Right atrium auricular region (tissue), 2 donors: ENCODE measurements at places on chromosomes 12 and 14. TPM values are rescaled to one million over a fixed set of nuclear protein-coding genes. Genes with fewer than 3 reads are reported as not detected.

- DNase-seq, result no peak
Measured at GRCh38 chr12:562634-563033, 100.6 kb downstream of the NINJ2 start.

DNA sequence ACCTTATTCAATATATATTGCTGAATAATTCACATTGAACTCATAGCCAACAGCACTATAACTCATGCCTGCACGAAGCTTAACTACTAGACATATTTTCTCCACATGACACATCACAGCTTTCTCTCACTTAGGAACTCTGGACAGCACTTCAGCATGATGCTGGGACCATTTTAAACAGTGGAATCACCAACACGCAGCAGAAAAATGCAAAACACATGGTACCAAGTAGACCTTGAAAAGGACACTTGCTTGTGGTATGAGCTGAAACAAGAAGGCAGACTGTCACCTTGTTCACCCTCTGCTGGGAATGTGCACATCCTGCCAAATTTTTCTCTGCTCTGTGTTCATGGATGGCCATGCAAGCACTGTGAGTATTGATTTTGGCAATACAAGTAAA, 34.8 kb upstream of the CD9 start:
- DNase-seq, result no peak

DNA sequence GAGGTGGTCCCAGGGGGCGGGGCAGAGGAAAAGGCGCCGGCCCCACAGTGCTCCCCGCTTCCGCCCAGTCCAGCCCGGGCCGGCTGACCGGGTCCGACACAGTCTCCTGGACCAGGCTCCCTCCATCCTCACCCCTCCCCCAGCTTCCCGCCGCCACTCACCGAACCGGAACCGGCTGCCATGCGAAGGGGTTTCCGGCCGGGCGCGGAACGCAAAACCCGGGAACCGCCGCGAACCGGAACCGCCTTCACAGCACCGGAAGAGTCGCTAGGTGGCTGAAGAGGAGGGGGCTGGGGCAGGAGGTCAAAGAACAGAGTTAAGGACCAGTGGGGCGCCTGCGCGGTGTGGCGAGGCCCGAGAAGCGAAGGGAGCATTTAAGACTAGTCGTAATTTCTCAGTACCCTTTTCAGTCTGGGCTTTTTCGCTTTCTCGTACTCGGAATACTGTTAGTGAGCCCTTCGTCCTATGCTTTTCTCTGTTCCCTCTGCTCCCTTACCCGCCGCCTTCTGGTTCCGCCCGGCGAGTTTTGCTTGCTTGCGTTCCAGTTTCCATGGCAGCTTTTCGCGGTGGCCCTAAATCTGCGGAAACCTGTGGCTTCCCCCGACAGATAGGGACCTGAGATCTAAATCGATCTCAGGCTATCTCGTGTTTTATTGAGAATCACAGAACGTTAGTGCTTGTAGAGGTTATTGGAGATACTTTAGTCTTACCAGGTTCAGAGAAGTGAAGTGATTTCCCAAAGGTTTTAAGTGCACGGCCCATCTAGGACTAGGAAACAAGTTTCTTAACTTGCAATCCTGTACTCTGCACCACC, at the start of gene SENP1:
Gene SENP1, minus strand, starts transcription at position 213 of the 814 bp plus-strand sequence. CDS start 4,607 bp downstream, outside the sequence.
- DNase-seq, result peak; percentile 85

DNA sequence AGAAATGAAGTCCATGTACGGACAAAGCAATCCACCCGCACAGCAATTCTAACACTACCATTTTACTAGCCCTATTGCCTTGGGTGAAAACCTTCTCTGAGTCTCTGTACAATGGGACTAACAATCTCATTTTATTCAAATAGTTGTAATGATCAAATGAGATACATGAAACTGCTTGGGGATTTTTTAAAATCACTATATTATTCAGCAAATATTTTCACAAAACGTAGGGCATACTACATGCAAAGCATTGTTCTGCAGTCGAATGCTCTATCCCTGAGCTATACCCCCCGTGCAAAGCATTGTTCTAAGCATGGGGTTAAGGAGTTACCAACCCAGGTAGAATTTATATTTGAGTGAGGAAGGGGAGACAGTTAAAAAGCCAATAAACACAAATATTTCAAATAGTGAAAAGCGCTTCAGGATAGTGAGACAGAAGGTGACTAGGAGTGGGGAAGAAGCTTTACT, 554 bp upstream of the ATF7 start:
- no peak for DNase-seq

- DNase-seq, result no peak
Measured at GRCh38 chr14:52124791-52125684, 56.2 kb upstream of the NID2 start.

GRCh38 chr12:65891987-65892481, 67.8 kb downstream of the HMGA2 start:
- DNase-seq, result peak; percentile 86

Gene HIP1R
- 32.4 TPM for total RNA-seq
